Right atrium auricular region (tissue), 2 donors: ENCODE measurements at places on chromosomes 12 and 14.

DNA sequence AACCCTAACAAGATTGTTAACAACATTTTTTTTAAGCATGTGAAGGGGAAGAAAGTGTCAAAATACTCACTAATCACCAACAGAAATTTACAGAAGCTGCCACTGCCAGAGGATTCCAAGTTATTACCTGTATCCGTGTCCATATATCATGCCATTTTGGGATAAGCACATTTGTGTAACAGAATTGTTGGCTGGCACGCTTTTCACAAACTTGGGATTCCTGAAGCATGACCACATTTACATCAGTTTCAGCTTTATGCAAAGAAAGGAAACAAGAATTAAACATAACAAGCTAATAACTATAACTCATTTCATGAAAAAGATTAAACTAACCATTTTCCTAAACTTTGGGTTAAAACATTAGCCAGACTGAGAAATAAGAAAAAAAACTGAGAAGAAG is 5.9 kb downstream of the NEMP1 start:
- no peak for DNase-seq

DNA sequence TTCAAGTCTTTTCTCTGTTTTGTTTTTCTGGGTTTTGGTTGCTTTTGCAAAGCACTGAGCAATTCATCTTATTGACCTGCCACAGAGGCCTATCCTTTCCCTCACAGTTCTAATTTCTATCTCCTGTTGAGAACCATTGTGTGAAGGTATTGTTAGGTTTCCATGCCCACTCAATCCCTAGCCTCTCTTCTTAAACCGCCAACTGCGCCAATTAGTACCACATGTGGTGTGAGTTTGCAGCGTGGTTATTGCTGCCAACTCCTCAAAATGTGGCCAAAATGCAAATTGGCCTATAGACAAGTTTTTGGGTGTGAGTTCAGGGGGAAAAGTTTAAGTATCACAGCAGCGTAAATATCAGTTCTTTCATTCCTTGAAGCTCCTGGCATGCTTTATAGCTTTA is 232.6 kb downstream of the FLRT2 start:
- DNase-seq, result no peak

GRCh38 chr14:24808412-24808811 is 174.4 kb upstream of the GZMB start:
- no peak for DNase-seq

DNA sequence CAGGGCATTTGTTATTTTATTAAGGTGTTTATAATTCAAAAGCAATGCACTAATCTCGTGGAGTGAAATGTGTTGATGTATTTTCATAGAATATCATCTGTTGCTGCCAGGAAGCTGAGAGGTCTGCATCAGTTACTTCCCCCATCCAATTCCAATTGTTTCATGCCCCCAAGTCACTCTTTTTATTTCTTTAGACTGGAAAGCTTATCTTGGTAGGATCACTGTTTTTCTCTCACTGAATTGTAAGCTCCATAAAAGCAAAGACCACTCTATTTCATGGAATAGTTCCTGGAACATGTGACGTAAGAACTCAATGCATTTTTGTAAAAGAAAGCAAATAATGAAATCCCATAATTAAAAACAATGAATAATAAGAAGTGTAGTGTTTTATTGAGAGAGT is 420.2 kb downstream of the TRHDE start:
- DNase-seq, result no peak

GRCh38 chr12:6925540-6926279 is 2.0 kb upstream of the ATN1 start:
- peak; percentile 84 for DNase-seq

DNA sequence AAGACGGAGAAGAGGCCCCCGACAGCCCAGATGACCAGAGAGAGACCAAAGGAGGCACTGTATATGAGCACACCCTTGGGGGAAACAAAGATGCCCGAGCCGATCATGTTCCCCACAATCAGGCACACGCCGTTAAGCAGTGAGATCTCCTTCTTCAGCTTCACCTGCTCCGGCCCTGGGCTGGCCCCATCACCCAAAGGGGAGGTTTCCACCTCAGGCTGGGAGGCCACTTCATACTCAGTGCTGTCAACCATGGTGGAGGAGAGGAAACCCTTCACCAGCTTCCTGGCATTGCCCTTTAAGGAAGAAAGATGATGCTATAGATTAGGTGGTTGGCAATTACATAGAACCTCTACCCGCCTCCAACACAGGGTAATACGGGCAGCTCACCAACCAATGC is 2.1 kb downstream of the SLC7A7 start:
- no peak for DNase-seq

GRCh38 chr14:71711619-71712018 is 220.6 kb upstream of the RGS6 start:
- DNase-seq, result no peak

GRCh38 chr12:80442426-80443222 is 1.4 kb upstream of the PTPRQ start:
- no peak for DNase-seq

DNA sequence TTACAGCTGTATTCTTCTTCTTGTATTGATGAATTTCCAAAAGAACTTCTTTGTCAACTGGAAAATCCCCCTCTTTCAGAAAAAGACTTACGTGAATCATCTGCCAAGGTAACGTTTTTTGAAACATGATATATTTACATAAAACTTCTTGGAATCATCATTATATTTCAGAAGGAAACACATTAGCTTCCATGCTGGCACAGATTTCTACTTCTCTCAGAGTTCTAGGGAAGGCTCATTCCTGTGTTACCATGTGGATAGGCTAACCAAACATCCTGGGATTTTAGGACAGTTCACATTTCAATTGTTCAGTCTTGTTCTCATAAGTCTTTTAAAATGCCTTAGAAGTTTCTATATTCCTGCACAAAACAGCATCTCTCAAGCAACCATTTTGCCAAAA is 120.3 kb upstream of the NEDD1 start:
- DNase-seq, result no peak

- DNase-seq, result no peak
Measured at GRCh38 chr12:8712572-8712971, 14.8 kb downstream of the RIMKLB start.

GRCh38 chr14:45526715-45527549 is 273.9 kb upstream of the MIS18BP1 start:
- DNase-seq, result no peak

DNA sequence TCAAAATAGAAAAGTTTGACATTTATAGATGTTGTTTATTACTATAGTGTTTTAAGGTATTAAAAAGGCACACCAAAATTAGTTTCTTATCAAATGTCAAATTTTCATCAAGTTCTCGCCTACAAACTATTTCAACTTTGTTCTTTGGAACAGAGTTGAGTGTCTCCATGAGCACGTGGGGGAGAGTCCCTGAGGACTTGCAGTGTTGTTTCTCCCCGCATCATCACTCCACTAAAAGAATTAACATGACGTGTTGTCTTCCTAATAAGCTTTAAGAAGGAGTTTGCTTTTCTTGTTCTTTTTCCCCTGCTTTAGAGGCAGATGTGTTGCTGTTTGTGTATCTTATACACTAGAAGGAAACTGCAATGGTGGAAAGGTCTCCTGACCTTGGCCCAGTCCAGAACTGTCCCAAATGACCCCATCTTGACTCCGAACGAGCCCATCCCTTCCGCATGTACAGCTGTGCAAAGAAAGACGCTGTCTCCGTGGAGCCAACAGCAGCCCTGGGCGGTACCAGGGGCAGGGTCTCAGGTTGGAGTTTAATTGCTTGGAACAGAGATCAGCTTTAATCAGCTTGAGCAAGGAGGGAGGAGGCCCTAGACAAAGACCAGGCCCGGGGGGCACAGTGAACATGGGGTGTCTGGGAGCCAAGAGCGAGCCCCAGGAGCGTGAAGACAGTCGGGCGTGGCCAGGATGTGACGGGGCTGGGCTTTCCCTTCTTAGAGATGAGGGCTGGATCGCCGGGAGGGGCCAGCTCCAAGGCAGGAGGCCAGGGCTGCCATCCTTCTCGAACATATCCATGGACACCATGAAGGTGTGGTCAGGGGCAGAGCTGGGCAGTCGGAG is 215.4 kb upstream of the RTL1 start:
- DNase-seq, result peak; percentile 54
